ENCODE measurements at places on chromosomes 5 and 9. TPM values are rescaled to one million over a fixed set of nuclear protein-coding genes. Genes with fewer than 3 reads are reported as not detected.

Gene ANGPTL2
- polyA plus RNA-seq: 13.6 TPM

GRCh38 chr9:73050887-73051550 lies 98.2 kb upstream of the ALDH1A1 start:
- no peak for DNase-seq

Gene PCDHA11
- polyA plus RNA-seq: 0.37 TPM

DNA sequence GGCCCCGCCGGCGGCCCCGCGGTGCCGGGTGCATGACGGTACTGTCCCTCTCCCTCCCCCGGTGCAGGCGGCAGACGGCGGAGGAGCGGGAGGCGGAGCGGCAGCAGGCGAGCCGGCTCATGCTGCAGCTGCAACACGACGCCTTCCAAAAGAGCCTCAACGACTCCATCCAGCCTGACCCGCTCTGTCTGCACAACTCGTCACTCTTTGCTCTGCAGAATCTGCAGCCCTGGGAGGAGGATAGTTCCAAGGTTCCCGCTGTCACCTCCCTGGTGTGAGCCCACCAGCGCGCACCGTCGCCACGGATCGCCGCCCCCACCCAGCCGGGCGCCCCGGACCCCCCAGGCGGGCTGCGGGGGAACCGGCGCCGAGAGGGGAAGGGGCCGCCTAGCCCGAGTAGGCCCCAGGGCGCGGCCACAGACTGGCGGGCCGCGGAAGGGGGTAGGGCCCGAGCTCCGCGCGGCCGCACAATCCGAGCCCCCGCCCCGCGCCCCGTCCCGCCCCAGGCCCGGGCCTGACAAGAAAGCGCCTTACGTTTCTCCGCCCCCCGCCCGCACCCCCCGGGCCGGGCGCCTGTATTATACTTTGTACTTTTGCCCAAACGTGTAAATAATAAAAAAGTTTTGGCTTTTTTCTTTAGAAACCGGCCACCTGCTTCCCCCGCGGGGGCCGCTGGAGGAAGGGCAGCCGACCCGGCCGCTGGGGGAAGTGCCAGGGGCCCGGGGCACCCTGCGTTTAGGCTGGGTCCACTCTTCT lies 2.5 kb downstream of the TLX3 start:
- no peak for DNase-seq

Gene ARHGEF28
- 44.1 TPM for polyA plus RNA-seq

Gene CSF1R
- 15.5 TPM for polyA plus RNA-seq

DNA sequence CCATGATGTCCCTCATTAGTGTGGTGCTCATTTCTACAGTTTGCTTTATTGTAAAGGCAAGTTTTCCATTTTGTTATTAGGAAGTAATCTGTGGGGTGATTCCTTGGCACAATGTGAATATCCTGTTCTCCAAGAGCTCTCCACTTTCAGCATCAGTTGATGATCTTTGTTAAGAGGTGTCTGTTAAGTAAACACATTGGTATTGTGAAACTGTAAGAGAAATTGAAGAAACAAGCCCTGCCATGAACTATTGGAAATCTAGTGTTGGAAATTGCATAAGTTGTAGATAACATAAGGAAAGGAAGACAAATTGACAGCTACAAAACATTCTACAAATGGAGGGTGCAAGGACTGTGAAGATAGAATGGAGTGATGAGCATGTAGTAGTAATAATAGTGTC lies 17.2 kb downstream of the RNF14 start:
- no peak for DNase-seq

DNA sequence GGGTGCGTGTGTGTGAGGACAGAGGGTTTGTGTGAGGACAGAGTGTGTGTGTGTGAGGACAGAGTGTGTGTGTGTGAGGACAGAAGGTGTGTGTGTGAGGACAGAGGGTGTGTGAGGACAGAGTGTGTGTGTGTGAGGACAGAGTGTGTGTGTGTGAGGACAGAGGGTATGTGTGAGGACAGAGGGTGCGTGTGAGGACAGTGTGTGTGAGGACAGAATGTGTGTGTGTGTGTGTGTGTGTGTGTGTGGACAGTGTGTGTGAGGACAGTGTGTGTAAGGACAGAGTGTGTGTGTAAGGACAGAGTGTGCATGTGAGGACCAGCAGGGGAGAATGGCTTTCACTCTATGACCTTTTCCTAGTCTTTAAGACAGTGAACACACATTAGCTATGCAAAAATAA lies 63.1 kb upstream of the UBAC1 start:
- DNase-seq: no peak

- no peak for DNase-seq
Observed at GRCh38 chr5:151628112-151628823, 37.1 kb upstream of the FAT2 start.

GRCh38 chr5:177371120-177372033 lies 12.9 kb upstream of the SLC34A1 start:
- no peak for DNase-seq

GRCh38 chr5:27208051-27208450 lies 169.7 kb upstream of the CDH9 start:
- no peak for DNase-seq

GRCh38 chr9:103902263-103902662 lies 191.8 kb upstream of the SMC2 start:
- DNase-seq: no peak

GRCh38 chr5:82106756-82107155 lies 134.9 kb downstream of the ATG10 start:
- no peak for DNase-seq

DNA sequence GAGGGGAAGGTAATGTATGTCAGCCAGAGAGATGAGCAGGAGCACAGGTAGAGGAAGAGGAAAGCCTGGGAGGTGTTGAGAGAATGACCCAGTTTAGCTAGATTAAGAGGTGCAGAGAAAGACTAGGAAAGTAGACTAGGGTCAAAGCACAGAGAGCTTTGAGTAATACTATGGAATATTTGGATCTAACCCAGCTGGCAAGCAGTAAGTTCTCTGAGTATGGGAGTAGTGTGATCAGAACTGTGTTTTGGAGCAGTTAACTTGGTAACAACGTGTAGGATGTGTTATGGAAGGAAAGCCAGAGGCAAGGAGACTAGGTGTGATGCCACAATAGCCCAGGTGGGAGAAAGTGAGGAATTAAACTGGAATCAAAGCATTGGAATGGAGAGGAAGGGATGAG lies 84.9 kb upstream of the PTGER4 start:
- DNase-seq: no peak

DNA sequence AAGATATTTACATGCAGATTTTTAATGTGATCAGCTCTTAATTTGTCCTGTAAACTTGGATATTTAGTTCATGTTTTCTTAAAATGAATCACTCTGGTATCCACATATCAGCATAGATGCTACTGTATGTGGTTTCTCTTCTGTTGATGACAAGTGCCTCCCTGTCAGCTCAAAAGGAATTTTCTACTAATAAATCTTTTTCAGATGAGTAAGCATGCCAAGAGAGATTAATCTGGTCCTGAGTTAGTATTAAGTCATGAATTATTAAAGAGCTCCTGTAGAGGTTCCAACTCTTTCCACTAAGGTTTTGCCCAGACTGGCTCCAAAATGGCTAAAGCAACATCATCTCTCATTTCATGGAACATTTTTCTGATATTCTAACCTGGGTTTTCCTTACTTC lies 129.2 kb downstream of the GOLPH3 start:
- no peak for DNase-seq
